Fibroblast of lung (primary cell): ENCODE measurements at places on chromosomes 2 and 18. TPM values are rescaled to one million over a fixed set of nuclear protein-coding genes. Genes with fewer than 3 reads are reported as not detected.

GRCh38 chr2:197152451-197153228 is 157.9 kb downstream of the ANKRD44 start:
- no peak overlapping the region for H3K27ac ChIP-seq
- H3K4me3 ChIP-seq = no peak overlapping the region
- peak; percentile 67 for DNase-seq
- H3K4me1 ChIP-seq = no peaks in the 10 kb centered on the region
- no peaks in the 10 kb centered on the region for H3K27me3 ChIP-seq

DNA sequence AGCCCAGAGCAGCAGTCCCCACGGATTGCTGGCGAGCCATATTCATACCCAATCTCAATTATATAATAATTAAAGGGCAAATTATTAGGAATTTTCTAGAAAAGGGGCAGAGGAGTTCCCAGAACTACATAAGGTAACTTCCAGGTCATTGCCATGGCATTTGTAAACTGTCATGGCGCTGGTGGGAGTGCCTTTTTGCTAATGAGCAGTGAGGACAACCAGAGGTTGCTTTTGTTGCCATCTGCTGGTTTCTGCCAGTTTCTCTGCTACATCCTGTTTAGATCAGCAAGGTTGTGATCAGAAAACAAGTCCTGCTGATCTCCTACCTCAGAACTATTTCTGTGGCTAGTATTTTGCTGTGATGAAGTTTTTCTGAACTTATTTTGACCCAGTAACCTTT is 159.8 kb upstream of the PIEZO2 start:
- DNase-seq = no peak
- H3K4me3 ChIP-seq = no peak overlapping the region
- H3K36me3 ChIP-seq = no peaks in the 10 kb centered on the region
- no peaks in the 10 kb centered on the region for H3K4me1 ChIP-seq
- no peak overlapping the region for H3K27ac ChIP-seq

- no peak overlapping the region for H3K4me3 ChIP-seq
- H3K36me3 ChIP-seq = no peaks in the 10 kb centered on the region
- peak; percentile 76 for DNase-seq
- no peak overlapping the region for H3K27ac ChIP-seq
- peaks cover 19% of the 10 kb centered on the region for H3K4me1 ChIP-seq
- no peaks in the 10 kb centered on the region for H3K27me3 ChIP-seq
Observed at GRCh38 chr2:162025121-162025911, 48.7 kb downstream of the DPP4 start.

DNA sequence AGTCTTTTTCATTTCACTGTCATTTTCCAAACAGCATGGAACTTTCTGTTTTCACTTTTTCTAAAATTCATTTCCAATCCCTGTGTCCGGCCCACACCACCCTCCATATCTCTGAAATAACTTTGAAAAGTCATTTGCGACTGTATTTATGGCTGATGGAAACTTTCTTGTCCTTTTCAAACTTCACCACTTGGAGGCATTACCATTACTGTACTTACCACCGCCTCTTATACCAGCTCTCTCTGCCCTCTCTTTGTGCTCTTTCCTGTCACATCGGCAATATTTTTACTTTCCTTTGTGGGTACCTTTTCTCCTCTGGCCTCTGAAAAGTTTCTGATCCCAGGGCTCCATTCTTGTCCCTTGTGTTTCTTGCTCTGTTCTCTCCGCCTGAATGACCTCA is 39.5 kb upstream of the IL1RL1 start:
- H3K27ac ChIP-seq = no peak overlapping the region
- H3K4me1 ChIP-seq = no peaks in the 10 kb centered on the region
- DNase-seq = no peak
- peaks cover 11% of the 10 kb centered on the region for H3K27me3 ChIP-seq

- no peak for DNase-seq
- H3K27ac ChIP-seq = no peak overlapping the region
- H3K27me3 ChIP-seq = no peaks in the 10 kb centered on the region
- no peaks in the 10 kb centered on the region for H3K4me1 ChIP-seq
Observed at GRCh38 chr2:203549406-203549805, 14.3 kb upstream of the RAPH1 start.

DNA sequence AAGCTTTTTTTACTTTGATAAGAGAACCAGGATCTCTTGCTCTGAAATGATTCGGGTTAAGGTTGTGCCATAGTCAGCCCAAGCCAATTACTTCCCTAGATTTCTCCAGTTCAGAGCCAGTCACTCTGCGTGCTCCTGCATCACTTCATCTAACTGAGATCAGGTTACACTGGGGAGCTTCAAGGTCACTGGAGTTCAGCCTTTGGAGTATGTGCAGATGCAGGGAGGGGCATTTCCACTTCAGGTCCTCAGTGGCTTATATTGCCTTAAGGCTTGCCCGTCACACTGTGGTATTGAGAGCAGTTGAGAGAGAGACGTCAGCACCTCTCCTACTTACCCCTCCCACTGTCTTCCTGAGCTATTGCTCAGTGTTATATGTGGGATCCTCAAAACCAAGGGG is 317.8 kb downstream of the EPHA4 start:
- H3K4me3 ChIP-seq = no peak overlapping the region
- DNase-seq = no peak
- H3K36me3 ChIP-seq = no peaks in the 10 kb centered on the region
- H3K27ac ChIP-seq = no peak overlapping the region

DNA sequence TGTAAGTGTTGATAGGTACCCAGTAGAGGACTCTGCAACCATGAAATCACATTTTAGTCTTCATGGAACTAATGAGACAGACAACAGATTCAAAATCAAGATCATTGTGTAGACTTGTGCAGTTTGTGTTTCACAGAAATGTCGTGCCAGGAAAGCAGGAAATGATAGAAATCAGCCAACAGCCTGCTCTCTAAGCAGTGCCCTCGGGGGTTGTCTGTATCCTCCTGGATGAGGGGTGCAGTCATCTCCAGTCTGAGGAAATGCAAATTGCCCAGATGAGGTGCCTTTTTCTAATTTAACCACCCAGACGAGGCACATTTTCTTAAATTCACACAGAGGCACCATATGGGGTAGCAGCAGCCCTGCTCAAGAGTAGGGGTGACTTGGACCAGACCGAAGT is 663.1 kb downstream of the XIRP2 start:
- H3K27me3 ChIP-seq = no peaks in the 10 kb centered on the region
- DNase-seq = no peak
- H3K4me1 ChIP-seq = no peaks in the 10 kb centered on the region
- no peaks in the 10 kb centered on the region for H3K36me3 ChIP-seq
- H3K4me3 ChIP-seq = no peak overlapping the region
- H3K27ac ChIP-seq = no peak overlapping the region

DNA sequence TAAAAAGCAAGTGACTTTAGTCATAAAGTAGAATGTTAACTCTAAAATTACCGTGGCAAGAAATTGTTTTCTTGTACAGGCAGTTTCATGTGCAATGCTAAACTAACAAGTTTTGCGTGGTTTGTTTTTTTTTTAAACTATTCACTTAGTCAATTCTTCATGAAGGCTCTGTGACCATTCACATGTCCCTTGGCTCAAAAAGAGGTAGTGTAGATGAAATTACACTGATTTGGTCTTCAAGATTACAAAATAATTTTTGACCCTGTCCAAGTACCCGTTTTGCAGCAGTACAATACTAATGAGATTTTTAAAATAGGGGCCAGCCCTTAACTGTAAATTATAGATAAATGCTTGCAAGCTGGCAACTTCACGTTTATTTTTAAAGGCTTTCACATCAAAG is 1.3 kb downstream of the TMEM131 start:
- H3K27ac ChIP-seq = peak overlapping the region; percentile 90
- no peaks in the 10 kb centered on the region for H3K4me1 ChIP-seq
- peak overlapping the region; percentile 90 for H3K4me3 ChIP-seq
- no peak for DNase-seq
- no peaks in the 10 kb centered on the region for H3K36me3 ChIP-seq
- peaks cover 2% of the 10 kb centered on the region for H3K27me3 ChIP-seq

DNA sequence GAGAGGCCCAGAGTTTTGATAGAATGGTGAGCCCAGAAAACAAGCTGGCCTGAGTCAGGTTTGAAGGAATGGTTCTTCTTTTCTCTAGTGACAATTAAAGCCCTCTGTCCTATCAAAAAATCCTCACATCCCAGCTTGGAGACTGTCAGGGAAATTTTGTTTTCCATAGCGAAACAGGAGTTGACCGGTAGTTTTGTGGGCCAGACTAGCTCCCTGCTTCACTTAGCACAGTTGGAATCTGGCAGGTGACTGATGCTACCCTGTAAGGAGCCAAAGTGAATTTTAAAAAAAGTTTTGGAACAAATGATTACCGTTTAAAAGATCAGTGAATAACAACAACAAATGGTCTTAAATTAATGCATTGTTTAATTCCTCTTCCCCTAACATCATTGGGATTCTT is 6.7 kb downstream of the NAB1 start:
- no peaks in the 10 kb centered on the region for H3K4me1 ChIP-seq
- H3K36me3 ChIP-seq = no peaks in the 10 kb centered on the region
- no peaks in the 10 kb centered on the region for H3K27me3 ChIP-seq

GRCh38 chr2:162581959-162582798 is 238.2 kb downstream of the GCA start:
- no peak overlapping the region for H3K27ac ChIP-seq
- peak; percentile 49 for DNase-seq
- no peak overlapping the region for H3K4me3 ChIP-seq
- H3K27me3 ChIP-seq = no peaks in the 10 kb centered on the region

GRCh38 chr18:36153771-36154170 is 24.1 kb downstream of the ELP2 start:
- peaks cover 1% of the 10 kb centered on the region for H3K36me3 ChIP-seq
- no peaks in the 10 kb centered on the region for H3K27me3 ChIP-seq

GRCh38 chr2:9258953-9259399 is 52.4 kb downstream of the ASAP2 start:
- H3K4me1 ChIP-seq = peaks cover 34% of the 10 kb centered on the region
- DNase-seq = peak; percentile 51
- H3K27ac ChIP-seq = peak overlapping the region; percentile 58

DNA sequence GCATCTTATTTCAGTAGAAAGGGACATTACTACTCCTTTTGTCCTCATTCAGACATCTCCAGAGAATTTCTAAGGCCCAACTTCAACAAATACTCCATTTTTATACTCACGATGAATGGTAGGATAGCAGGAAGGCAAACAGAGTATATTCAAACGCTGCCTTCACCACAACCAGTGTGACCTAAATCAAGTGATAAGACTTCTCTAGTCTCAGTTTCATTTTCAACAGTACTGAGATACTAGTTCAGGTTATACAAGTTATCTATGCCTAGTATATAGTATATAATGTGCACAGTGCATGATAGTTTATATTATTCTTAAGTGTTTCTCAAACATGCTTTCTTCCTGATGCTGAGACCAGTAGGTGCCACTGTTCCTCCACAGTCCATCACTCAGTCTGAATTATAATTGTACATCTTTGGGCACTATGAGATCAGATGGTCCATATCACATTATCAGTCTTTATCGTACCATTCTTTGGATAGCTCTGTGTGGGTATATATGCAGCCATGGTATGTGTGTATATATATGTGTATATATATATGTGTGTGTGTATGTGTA is 66.3 kb upstream of the RPE start:
- H3K27me3 ChIP-seq = no peaks in the 10 kb centered on the region
- no peaks in the 10 kb centered on the region for H3K36me3 ChIP-seq
- H3K4me1 ChIP-seq = no peaks in the 10 kb centered on the region
- no peak overlapping the region for H3K27ac ChIP-seq
- no peak overlapping the region for H3K4me3 ChIP-seq

GRCh38 chr2:137806068-137806805 is 158.0 kb upstream of the HNMT start:
- no peaks in the 10 kb centered on the region for H3K4me1 ChIP-seq
- H3K36me3 ChIP-seq = no peaks in the 10 kb centered on the region

- no peak overlapping the region for H3K27ac ChIP-seq
- no peaks in the 10 kb centered on the region for H3K36me3 ChIP-seq
- DNase-seq = peak; percentile 54
- no peak overlapping the region for H3K4me3 ChIP-seq
- no peaks in the 10 kb centered on the region for H3K27me3 ChIP-seq
- H3K4me1 ChIP-seq = no peaks in the 10 kb centered on the region
Observed at GRCh38 chr2:224190936-224191270, 151.8 kb upstream of the SERPINE2 start.

- H3K4me1 ChIP-seq = no peaks in the 10 kb centered on the region
- H3K27ac ChIP-seq = no peak overlapping the region
- H3K36me3 ChIP-seq = no peaks in the 10 kb centered on the region
- DNase-seq = no peak
- H3K27me3 ChIP-seq = no peaks in the 10 kb centered on the region
Observed at GRCh38 chr2:196739031-196739430, 60.5 kb downstream of the GTF3C3 start.

DNA sequence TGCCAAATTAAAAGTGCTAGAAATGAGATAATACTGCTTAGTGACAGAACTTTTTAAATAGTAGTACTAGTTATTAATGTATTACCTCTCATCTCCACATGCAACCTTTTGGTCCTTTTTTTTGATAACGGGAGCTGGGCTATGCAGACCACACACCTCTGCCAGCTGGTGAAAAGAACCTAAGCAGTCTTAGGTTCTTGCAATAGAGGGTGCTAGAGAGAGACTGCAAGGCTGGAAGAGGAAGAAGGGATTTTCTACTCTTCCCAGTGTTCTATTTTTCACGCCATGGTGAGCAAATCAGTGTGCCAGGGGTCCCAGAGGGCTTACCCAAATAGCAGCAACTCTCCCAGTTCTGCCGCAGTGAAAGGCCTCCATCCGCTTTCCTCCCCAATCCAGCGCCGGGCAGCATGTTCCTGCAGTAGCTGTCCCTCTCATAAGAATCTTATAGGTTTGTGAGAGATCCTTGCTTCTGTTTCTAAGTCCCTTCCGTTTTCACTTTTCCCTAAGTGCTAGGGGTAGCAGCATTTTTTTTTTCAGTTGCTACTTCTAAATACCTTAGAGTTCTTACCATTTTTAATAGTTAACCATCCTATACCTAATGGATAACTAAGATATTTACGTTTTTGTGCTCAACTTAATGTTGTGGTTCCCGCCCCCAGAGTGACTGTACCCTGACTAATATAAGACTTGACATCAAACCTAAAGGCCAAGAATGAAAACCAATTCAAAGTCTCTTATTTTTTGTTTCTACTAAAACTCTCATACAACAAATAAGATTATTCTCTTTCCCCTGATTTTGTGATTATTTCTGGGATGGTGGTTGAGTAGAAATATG is 69.4 kb upstream of the UBE2E3 start:
- no peak overlapping the region for H3K4me3 ChIP-seq
- H3K4me1 ChIP-seq = no peaks in the 10 kb centered on the region
- no peak overlapping the region for H3K27ac ChIP-seq
- H3K36me3 ChIP-seq = no peaks in the 10 kb centered on the region
- DNase-seq = no peak

DNA sequence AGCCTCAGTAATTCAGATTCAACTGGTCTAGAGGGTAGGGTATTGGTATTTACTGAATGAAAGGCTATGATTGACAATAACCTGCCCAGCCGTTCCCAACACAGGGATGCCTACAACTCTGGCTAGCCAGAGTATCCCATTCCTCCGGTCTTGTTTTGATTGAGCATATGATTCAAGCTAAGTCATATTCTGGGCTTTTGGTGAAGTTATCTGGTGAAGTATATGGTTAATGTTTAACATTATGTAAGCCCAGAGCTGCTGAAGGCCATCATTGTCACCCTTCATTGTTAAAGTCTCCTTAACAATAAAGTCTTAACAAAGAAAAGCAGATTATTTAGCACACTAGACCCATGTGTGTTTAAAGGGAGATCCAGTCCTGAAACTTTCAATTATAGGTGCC is 152.6 kb downstream of the EXOC6B start:
- no peaks in the 10 kb centered on the region for H3K27me3 ChIP-seq
- DNase-seq = no peak
- no peaks in the 10 kb centered on the region for H3K36me3 ChIP-seq
- peaks cover 3% of the 10 kb centered on the region for H3K4me1 ChIP-seq

- no peaks in the 10 kb centered on the region for H3K27me3 ChIP-seq
- no peak overlapping the region for H3K27ac ChIP-seq
Observed at GRCh38 chr18:29248805-29249204, 1071.9 kb upstream of the CDH2 start.

Gene RAB3GAP1
- polyA plus RNA-seq = 32.6 and 42.4 TPM in 2 replicates

Gene ERICH2
- 0.12 TPM in 1 of 2 replicates, not detected in the other for polyA plus RNA-seq

Gene TMEM17
- 3.7 and 4.9 TPM in 2 replicates for polyA plus RNA-seq

Gene UGT1A4
- not detected in 2 replicates for polyA plus RNA-seq

Gene PRSS56
- polyA plus RNA-seq = not detected in 2 replicates

Gene CNDP1
- not detected in 2 replicates for polyA plus RNA-seq

Gene KRCC1
- polyA plus RNA-seq = 24.3 and 44.4 TPM in 2 replicates
